ENCODE measurements at places on chromosomes 5 and 9.

GRCh38 chr5:72244862-72245371 lies 75.1 kb downstream of the MRPS27 start:
- no peak for DNase-seq

- DNase-seq, result no peak
Measured at GRCh38 chr5:97627272-97627671, 444.2 kb upstream of the RIOK2 start.

DNA sequence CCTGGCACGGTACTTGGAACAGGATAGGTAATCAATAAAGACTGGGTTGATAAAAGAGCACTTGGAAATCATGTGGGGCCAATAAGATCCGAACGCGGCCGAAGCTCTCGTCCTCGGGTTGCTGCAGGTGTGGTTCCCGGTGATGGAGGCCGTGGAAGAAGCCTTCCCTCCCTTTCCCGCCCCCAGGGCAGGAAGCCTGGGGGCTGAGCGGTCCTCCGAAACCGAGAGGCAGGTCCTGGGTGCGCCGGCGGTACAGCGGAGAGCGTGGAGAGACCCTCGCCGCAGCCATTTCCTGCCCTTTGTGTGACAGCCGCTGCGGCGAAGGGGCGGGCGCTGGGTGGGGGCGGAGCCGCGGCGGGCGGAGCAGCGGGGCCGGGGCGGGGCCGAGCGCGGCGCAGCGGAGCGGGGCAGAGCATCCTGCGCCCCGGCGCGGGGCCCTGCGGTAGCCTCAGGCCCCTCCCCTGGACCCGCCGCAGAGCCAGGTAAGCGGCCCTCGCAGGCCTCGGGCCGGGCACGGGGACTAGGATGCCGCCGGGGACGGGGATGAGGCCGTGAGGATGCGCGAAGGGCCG lies at the start of gene CYFIP2:
CYFIP2 (plus strand) TSS at position 410 of the 572 bp plus-strand sequence. CDS start 19,239 bp downstream, outside the sequence.
- peak; percentile 78 for DNase-seq

DNA sequence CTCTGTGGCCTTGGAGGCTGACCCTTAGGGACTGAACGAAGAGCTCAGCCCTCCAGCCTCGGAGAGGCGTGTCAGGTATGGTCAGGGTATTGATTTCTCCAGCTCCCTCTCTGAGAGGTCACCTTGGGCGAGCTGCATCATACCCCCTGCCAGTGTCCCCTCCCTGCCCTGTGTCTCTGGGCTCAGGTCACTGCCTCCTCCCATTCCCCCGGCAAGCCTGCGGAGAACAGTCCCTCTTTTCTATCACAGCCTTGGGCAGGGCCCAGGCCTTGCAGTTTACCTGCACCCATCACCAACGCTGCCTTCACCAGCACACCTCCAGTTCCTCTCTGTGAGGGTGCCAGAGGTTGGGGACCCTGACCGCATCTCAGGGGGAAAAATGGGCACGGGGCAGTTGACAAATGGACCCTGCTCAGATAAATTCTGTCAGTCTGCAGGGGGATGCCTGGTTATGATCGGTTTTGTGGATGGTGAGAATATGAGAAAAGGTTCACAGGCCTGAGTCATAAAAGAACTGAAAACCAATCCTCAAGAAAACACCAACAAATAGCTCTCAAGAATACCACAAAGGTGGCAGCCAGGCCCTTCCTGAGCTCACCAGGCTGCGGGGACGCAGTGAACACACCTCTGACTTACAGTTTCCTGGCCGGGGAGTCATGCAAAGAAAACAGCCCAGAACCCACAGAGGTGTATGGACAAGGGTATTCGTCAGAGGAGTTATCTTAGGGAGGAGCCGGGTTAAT lies 24.7 kb upstream of the RXRA start:
- DNase-seq, result peak; percentile 25

GRCh38 chr5:93209476-93209875 lies 371.5 kb downstream of the NR2F1-AS1 start:
- no peak for DNase-seq

- no peak for DNase-seq
Measured at GRCh38 chr5:169542811-169543210, 40.8 kb upstream of the SPDL1 start.

GRCh38 chr9:95966306-95966705 lies 90.8 kb downstream of the ERCC6L2 start:
- DNase-seq, result no peak
